ENCODE measurements at places on chromosomes 16 and 17.

DNA sequence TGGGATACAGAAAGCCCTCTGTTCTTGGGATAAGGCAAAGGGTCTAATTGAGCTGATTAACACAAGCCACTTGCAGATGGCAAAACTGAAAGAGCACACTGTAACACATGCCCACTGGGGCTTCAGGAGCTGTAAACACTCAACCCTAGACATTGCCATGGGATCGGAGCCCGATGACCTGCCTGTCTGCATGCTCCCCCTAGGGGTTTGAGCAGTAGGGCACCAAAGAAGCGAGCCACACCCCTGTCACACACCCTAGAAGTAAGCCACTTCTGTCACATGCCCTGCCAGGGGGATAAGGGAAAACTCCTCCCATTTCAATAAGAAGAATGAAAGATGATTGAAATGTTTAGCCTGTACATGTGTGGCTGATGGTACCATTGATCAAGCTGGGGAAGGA, 81.3 kb upstream of the IRX6 start:
- no peak for DNase-seq

GRCh38 chr17:44159519-44160210, 10.8 kb upstream of the ASB16 start:
- DNase-seq, result no peak

GRCh38 chr17:74432424-74432690, 469 bp downstream of the GPRC5C start:
- DNase-seq, result peak; percentile 73

DNA sequence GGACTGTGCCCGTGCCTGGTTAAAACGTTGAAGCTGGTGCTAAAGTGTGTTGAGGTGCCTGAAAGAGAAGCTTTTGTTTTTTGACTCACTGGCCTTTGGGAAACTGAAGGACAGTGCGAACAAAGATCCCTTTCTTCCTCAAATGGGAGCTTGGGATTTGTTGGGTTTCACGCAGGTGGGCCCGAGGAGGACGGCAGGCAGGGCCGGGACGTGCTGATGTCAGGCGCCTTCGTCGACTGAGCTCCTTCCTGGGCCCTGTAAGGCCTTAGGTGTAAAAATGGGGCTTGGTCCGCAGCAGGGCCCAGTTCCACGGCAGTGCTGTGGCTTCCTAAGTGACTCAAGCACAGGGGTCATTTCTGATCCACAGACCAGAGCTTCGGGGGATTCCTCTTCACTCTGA, 106.9 kb downstream of the BANP start:
- DNase-seq, result no peak

- DNase-seq, result no peak
These were observed 7.2 kb downstream of the OMG start for GRCh38 chr17:31289790-31290189.

- no peak for DNase-seq
These were observed 7.0 kb upstream of the RBFOX3 start for GRCh38 chr17:79617740-79618382.

DNA sequence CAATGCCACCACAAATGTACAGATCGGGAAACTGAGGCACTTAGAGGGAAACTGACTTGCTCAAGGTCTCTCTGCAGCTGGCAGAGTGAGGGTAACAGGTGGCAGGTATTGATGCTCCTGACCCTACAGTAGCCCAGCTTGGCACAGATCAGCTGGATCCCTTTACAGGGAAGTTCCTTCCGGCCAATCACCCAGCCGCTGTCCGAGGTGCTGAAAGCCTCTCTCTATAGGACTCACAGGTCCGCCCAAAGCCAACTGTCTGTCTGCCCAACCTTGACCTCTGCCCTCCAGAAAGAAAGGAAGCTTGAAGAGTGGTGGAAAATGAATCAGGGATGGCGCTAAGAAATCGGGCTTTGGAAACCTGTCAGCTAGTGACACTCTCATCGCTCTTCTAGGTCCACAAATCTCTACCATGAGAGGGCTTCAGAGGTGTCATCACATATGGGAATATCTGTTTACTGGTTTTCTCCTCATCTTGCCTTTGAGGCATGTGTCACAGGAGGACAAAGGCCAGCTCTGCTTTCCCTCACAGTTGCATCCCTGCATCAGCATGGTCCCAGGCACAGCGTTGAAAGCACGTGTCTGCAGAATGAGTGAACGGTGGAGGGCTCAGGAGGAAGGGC, 246.2 kb downstream of the KATNIP start:
- DNase-seq, result peak; percentile 36

GRCh38 chr17:52235516-52235915, 77.0 kb upstream of the CA10 start:
- no peak for DNase-seq

DNA sequence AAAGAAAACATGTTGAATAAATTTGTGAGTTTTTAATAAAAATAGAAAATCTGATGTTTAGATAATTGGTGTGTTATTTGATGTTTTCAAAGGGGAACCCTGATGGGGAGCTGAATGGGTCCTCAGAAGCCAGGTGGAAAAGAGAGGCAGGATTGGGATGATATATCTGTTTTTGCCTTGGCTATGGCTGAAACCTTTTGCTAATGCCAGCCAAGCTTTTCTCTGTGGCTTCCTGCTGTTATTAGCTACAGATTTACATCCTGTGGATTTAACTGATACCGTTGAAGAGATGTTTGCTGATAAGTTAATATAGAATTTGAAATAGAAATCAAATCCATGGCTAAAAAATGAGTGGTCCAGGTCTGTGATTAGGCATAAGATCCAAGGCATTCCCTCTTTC, 4.2 kb upstream of the AATF start:
- DNase-seq, result no peak

- no peak for DNase-seq
These were observed 4.5 kb upstream of the KIF2B start for GRCh38 chr17:53818271-53818670.

- peak; percentile 80 for DNase-seq
These were observed 13.8 kb downstream of the CORO7 start for GRCh38 chr16:4402439-4403132.

Data from DMS53 (cell line).